Coronary artery (tissue), 2 donors: ENCODE measurements at places on chromosomes 4 and X.

GRCh38 chr4:164701665-164702064, 52.3 kb upstream of the SMIM31 start:
- no peak for DNase-seq

GRCh38 chr4:113222471-113222870, 173.0 kb downstream of the ANK2 start:
- DNase-seq, result no peak

DNA sequence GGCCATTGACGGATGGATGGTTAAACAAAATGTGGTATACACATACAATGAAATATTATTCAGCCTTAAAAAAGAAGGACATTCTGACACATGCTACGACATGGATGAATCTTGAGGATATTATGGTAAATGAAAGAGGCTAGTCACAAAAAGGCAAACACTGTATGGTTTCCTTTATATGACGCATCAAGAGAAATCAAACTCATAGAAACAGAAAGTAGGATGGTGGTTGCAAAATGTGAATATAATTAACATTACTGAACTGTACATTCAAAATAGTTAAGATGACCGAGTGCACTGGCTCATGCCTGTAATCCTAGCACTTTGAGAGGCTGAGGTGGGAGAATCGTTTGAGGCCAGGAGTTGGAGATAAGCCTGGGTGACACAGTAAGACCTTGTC, 9.5 kb upstream of the CASK start:
- DNase-seq, result no peak

DNA sequence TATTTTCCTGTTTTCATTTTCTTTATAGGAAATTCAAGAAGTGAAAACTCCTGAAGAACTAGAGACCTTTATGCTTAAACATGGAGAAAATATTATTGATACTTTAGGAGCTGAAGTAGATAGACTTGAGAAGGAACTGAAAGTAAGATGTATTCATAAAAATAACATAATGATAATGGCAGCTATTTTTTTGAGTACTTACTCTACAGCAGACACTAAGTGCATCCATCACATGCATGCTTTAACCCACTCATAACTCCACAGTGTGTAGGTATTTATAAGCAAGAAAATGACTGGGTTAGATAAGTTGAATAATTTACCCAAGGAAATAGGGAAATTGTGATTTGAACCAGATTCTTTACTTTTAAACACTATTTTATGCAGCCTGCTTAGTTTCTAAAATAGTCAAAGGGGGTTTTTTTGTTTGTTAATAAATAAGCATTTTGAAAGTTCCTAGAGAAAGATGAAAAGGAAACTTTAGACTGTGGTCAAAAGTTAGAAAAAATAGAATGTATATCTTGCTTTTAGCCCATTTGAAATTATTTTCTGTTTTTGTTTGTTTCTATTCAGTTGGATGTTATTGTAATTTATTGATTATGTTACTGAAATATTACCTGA, 74.2 kb downstream of the BEND4 start:
- DNase-seq, result no peak

- DNase-seq, result no peak
Observed at GRCh38 chr4:141132072-141132708, 1.1 kb downstream of the RNF150 start.

GRCh38 chrX:10190367-10190766, 33.6 kb downstream of the CLCN4 start:
- DNase-seq, result no peak

DNA sequence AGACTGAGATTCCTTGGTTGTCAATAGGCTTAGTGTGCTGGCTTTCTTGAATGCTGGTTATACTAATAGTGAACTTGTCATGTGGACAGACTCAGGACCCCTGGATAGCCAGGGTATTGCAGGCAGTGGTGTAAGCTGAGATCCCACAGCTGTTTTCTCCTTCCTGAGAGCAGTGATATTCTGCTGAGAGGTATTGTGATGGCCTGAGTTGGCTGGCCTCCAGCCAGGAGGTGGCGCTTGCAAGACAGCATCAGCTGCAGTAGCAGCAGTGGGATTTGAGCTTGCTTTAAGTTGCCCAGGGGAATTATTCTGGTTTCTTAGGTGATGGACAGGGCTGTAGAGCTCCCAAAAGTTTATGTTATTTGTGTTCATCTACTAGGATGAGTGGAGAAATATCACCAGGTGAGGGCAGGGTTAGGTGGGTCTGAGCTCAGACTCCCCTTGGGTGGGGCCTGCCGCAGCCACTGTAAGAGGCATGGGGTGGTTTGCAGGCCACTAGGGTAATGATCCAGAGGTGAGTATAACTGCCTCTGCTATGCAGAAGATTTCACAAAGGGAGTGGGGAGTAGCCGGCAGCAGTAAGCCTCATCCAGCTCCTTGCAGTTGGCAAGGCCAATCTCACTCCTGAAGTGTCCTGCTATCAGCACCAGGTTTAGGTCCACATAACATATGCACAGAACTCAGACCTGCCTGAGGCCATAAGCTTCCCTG, 66.2 kb downstream of the IL15 start:
- DNase-seq, result no peak

- DNase-seq, result no peak
Observed at GRCh38 chr4:90960433-90960832, 833.2 kb downstream of the CCSER1 start.

GRCh38 chrX:109830157-109830703, 97.2 kb upstream of the ACSL4 start:
- no peak for DNase-seq

- DNase-seq, result no peak
Observed at GRCh38 chr4:24594887-24595286, 10.5 kb upstream of the DHX15 start.

DNA sequence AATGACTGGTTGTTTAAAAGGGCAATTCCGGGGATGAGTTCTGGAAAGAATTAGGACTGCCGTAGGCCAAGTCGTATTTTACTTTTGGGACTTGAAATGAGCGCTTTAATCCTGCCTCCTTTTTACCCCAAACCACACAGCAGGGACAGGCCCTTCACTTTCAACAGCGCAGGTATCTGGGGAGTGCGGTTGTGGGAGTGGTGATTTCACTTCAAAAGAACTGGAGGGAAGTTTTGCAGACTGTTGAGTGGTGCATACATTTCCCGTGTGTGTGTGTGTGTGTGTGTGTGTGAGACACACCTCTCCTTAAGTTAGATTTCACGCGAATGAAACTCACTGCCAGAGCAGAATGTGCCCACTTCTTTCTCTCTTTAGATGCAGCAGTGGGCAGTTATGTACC, 2.8 kb downstream of the NHS start:
- DNase-seq, result no peak

GRCh38 chrX:140431521-140431920, 73.3 kb downstream of the SOX3 start:
- no peak for DNase-seq

- no peak for DNase-seq
Observed at GRCh38 chrX:77422891-77423648, 24.1 kb upstream of the FGF16 start.

GRCh38 chr4:23114538-23114937, 421.8 kb downstream of the GBA3 start:
- DNase-seq, result no peak

GRCh38 chrX:71466979-71467523, 65.9 kb upstream of the OGT start:
- no peak for DNase-seq

GRCh38 chr4:153622778-153623240, 61.3 kb upstream of the TLR2 start:
- no peak for DNase-seq

- no peak for DNase-seq
Observed at GRCh38 chr4:173503330-173504180, 26.5 kb downstream of the HAND2 start.

DNA sequence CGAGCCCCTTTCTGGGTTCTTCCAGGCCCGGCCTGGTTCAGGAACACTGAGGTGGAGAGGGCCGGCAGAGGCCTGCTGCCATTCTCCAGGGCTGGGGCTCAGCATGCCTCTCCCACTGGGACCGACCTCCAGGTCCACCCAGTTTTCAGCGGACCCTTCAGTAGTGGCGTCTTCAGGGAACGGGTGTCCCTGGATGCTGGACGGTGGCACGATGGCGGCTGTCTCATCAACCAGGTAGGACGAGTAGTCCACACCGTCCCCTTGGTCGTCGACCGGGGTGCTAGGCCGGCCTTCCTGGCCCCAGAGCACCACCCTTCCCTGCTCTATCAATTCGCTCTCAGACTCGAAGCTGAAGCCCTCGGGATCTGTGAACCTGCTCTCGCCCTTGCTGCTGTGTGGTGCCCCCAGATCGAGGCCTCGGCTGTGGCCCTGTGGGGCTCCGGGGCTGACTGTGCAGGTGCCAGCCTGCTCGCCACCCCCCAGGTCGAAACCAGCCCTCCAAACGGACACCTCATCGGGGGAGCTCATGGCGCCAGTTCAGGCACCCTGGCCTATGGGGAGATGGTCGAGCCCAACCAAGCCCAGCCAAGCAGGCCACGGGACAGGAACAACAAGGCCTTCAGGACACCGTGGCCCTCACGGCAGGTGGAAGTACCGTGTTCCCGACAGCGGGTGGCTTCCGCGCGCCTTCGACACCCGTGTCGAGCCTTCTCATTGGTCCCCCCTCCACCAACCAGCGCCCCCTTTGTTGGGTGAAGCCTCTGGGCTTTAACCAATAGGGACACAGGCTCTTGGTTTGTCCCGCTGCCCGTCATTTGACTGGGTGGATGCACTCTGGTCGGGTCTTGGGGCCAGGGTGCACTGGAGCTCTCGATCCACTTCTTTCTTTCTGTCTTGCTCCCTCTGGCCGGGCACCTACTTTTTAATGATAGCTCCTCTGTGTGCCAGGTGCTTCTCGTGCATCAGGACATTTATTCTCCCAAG, 814 bp upstream of the LOC101059915 start:
- no peak for DNase-seq

GRCh38 chrX:63935835-63936234, 150.8 kb upstream of the ARHGEF9 start:
- DNase-seq, result no peak

GRCh38 chr4:89572224-89572858, 264.6 kb downstream of the SNCA start:
- no peak for DNase-seq

DNA sequence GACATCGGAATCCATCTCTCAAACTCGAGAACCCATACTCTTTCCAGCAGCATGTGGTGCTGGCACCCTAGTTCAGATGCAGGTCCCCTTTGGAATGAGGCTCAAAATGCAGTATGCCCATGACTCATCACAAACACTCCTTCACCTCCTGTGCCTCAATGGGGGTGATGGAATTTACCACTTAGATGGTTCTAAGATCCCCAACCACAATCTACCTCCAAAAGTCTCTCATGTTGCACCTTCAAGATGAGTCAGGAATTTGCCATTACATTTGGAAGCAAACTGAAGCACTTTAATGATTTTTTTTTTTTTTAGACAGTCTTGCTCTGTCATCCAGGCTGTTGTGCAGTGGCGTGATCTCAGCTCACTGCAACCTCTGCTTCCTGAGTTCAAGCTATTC, 8.5 kb upstream of the MID1 start:
- no peak for DNase-seq

- no peak for DNase-seq
Observed at GRCh38 chr4:168736860-168737805, 240.3 kb downstream of the PALLD start.

GRCh38 chr4:75087865-75088264, 154.9 kb downstream of the PARM1 start:
- DNase-seq, result no peak

GRCh38 chr4:114474188-114474800, 124.3 kb upstream of the UGT8 start:
- no peak for DNase-seq

DNA sequence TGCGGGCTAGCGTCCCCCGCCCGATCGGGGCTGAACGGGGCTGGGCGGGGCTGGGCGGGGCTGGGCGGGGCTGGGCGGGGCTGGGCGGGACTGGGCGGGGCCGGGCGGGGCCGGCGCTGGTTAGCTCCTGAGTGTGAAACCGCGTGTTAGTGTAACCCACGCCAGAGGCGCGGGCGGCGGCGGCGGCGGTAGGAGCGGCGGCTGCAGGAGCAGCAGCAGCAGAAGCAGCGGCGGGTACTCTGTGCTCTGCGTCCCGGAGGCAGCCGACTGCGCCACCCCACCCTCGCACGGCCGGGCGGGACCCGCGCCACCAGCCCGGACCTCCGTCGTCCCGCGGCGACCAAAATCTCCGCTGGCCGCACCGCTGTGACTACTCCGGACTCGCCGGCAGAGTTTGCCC, 128.1 kb downstream of the LAS1L start:
- no peak for DNase-seq

DNA sequence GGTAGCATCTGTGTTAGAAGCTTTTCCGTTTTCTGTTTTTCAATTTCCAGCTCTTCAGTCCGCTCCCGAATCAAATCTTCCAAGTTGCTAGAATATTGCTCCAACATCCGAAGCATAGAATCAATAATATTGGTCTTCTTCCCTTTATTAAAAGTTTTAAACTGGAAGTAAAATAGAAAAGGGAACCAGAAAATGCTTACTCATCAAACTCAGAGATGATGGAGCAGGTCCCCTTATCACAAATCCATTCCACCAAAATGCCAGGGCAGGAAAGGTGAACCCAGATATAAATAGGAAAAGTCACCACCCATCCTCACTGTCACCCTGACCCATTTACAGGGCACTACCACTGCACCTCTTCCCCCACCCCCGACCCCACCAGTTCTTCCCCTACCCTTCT, 89.0 kb downstream of the GUCY2F start:
- DNase-seq, result no peak

DNA sequence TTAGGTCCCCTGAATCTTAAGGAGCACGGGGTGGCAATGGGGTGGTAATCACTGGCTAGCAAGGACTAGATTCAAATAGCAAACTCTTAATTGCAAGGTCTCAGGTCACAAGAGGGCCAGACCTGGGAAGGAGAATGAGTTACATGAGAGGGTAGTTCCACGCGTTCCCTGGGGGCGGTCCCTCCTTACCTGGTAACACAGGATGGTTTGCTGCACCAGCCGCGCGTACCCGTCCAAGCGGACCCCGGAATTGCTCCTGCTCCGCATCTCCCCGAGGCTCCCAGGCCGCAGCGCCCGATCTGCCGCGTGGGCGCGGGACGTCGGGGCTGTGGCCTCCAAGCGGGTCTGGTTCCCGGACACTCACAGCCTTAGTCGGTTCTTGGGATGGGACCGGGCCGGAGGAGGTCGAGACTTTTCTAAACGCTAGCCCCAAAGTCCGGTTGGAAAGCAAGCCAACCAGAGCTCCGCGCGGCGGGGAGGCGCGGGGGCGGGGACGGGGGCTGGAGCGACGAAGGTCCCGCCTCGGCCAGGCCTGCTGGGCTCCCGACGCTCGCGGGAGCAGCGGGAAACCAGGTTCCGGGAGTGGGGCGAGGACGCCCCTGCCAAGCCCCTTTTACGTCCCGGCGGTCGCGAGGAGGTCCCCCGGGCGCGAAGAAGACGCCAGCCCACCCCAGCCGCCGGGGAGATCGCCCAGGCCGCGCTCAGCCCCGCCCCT, at the start of gene PHKA2:
Gene PHKA2, minus strand, starts transcription at position 449 of the 715 bp plus-strand sequence. Its CDS starts 182 bp downstream, at position 267.
- peak; percentile 78 for DNase-seq

- DNase-seq, result no peak
Observed at GRCh38 chr4:161005746-161006145, 1158.1 kb downstream of the FSTL5 start.
